ENCODE measurements at places on chromosomes 1 and 21.

GRCh38 chr1:67555461-67556296 is 125.5 kb upstream of the SERBP1 start:
- no peak for DNase-seq

GRCh38 chr21:25960402-25960801 is 210.2 kb downstream of the APP start:
- no peak for DNase-seq

- no peak for DNase-seq
Observed at GRCh38 chr1:52343979-52344378, 22.0 kb downstream of the CC2D1B start.

DNA sequence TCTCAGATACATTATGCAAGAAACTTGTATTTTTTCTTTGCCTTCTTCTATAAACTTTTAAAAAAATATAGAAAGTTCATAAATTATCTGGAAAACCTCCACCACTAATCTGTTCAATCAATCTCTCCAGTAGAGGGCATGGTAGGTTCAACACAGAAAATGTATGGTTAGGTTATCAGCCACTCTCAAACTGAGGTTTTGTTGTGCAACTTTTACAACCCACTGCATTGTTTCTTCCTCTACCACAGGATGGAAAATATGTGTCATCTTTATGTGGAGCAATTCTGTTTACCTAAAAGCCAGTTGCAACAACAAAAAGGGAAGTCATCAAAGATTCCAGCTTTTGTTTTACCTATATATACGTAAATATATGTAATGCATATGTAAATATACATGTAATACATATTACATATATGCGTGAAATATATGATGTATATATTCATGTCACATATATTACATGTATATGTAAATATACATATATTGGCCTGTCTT is 3.0 kb upstream of the RGS2 start:
- peak; percentile 34 for DNase-seq

- DNase-seq: no peak
Observed at GRCh38 chr1:73637264-73637663, 560.7 kb downstream of the LRRIQ3 start.

GRCh38 chr21:36005018-36005417 is 55.3 kb downstream of the SETD4 start:
- DNase-seq: no peak

Data from H54 (cell line).